ENCODE measurements at places on chromosomes 6 and 20.

DNA sequence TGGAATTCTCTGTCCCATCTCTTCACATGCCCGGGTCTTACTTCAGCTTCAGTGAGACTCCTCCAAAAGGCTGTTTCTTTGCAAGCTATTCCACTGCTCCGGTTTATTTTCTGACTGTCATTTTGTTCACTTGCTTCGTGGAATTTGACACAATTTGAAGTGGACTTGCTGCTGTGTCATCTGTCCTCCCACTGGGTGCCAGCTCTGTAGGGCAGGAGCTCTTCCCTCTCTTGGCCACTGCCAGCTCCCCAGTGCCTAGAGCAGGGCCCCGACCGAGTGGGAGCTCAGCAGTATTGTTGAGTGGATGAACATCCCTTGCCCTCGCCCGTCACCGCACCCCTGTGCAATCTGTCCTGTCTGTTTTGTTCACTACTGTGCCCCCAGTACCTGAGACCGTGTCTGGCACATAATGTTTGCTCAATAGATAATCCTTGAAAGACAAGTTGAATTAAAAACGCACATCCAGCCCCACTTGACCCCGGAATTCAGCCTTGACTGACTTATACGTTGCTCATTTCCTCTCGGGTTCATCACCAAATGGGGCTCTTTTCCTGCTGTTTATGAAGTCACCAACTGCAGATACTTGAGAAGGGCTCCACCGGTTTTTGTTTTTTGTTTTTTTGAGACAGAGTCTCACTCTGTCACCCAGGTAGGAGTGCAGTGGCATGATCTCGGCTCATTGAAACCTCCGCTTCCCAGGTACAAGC, 170.3 kb upstream of the KCNG1 start:
- DNase-seq = no peak

- DNase-seq = no peak
Observed at GRCh38 chr6:77456531-77457248, 6.6 kb downstream of the HTR1B start.

DNA sequence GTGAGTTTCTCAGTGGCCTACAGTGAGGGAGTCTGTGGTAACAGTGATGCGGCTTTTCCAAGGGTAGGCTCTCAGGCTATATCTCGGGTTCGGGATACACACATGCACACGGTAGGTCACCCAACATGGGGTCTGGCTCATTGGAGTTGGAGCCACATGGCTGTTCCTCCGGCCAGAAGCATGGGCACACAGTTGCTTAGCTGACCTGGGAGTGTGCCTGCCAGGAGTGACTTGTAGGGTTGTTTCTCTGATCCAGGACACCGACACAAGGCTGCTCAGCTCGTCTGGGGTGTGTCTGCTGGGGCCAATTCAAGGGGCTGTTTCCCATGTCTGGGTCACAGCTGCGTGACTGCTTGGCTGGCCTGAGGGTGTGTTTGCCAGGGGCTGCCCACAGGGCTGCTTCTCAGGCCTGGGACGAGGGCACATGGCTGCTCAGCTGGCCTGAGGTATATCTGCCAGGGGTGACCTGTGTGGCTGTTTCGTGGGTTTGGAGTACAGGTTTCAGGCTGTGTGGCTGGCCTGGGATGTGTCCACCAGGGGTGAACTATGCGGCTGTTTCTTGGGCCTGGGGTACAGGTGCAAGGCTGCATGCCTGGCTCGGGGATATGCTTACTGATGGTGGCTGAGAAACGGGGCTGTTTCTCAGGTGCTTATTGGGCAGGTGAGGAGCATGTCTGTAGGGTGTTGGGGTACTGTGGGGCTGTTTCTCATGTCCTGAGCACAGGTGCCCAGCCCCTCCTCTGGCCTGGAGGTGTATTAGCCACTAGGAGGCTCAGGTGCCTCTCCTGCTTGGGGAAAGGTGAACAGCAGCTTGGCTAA, 15.2 kb downstream of the KIF25 start:
- DNase-seq = no peak

DNA sequence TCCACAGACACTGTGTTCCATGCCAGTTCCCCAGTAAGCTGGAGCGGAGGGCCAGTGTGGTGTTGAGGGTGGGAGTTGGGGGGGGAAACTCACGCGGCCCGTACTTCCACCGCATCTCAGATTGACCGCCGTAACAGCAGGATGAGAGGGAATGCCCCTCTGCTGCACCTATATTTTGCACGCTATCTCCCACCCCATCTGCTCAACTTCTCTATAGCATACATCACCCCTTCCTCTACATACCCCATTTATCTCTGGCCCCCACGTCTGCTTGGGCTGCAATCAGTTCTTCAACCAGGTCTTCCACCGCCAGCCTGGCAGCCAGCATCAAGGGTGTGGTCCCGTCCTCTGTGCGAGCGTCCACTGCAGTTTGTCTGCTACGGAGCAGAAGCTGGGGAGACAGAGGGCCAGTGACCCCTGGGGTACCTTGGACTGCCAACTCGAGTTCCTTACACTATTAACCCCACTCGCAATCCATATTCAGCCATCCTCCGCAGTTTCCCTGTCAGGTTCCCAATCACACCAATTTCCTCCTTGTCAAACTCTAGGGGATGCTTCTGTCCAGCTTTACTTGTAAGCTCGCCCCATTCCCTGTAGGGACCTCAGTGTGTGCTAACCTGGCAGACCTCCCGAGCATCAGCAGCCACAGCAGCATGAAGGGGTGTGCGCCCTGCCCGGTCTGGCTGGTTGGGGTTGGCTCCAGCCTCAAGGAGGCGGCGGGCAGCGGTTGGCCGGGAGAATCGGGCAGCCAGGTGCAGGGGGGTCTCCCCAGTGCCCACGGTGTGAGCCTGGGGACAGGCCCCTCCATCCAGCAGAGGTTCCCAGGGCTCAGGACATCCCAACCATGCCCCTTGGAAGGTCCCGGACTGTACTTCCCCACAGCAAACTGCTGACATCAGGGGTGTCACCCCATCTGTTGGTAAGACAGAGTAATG, 4.5 kb upstream of the GPSM3 start:
- no peak for DNase-seq

- no peak for DNase-seq
Observed at GRCh38 chr20:32165836-32166545, 41.6 kb downstream of the PLAGL2 start.

DNA sequence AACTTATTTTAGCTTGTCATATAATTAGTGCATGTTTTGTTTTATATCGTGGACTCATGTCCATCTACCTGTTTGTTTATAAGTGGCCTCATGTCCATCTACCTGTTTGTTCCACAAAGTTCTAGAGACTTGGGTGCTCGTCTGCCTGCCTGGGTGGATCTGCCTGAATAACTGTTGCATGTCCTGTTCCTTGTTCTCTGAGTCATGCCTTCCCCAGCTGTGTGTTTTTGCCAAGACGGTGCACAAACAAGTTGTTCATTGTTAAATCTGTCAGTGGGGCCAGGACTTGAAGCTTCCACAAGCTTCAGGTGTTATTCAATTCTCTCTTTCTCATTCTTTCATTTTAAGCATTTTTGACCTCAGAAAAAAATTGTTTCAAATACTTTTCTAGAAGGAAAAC, 358.0 kb upstream of the CITED2 start:
- DNase-seq = no peak

DNA sequence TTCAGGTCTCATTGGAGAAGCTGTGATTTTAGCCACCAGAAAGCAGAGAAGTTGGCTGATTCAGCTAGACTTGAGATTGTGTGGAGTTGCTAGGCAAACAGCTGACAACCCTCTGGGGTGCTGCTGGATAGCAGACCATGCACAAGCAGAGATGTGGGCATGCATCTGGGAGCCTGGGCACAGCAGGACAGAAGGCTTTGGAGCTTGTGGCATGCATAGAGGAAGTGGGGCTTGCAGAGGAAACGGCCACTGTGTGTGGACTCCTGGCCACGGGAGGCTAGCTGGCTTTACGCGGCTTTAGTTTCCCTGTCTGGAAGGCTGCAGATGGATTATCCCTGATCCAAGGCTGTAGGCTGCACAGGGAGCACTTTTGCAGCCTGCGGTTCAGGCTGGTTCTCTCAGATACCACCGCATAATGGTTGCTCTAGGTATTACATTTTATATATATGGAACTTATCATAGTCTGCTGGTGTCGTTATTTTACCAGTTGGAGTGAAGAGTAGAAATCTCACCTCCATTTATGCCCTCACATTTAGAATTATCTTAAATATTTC, 10.4 kb downstream of the ZNF831 start:
- DNase-seq = no peak

- no peak for DNase-seq
Observed at GRCh38 chr20:53034899-53035298, 62.7 kb downstream of the TSHZ2 start.

- DNase-seq = no peak
Observed at GRCh38 chr20:32434434-32434833, 76.3 kb downstream of the ASXL1 start.

DNA sequence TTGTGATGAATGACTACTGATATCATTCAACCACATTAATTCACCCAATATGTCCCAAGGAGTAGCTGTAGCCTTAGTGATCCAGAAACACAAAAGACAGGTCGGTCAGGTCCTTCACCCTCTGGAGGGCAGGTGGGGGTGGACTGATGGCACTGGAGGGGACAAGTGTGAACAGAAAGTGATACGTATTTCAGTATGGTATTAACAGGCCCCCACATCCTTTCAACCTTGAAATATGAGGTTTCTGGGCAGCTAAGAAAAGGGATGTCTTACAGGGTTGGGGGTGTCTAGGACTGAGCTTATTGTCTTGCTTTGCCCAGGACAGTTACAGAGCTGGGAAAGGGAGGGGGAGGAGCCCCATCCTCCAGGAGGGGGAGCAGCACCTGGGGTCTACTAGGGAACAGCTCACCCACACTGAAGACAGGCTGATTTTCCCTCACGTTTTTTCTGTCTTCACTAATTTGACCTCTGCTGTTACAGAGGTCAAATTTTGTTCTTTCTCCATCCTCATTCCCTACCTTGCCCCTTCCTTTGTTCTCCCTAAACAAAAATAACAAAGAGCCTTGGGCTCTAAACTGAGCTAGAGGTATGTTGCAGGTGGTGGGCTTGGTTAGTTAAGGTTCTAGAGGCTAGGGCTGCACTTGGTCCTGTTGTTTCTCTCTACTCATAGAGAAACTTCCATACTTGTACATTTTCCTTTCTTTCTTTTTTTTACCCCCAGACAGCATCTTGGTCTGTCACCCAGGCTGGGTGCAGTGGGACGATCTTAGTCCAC, 38.0 kb upstream of the EEF1A1 start:
- no peak for DNase-seq

GRCh38 chr6:91719414-91719813, 1132.5 kb upstream of the MAP3K7 start:
- no peak for DNase-seq

DNA sequence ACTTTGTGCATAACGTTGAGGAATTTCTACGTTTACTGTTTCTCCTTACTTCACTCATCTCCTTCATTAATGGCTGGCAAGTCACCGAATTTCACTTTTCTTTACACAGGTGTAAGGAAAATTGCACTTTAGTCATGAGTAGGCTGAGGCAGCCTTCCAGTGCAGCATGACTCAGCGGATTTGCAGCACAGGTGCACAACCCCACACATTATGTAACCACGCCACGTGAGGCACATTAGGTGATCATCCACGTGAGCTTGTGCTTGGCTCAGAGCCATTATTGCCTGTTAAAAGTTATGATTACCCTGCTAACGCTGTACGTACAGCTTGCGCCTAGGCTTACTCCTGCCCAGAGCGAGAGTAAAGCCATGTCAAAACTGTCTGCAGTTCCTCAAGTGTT, 158.8 kb downstream of the NKAIN2 start:
- peak; percentile 1 for DNase-seq

DNA sequence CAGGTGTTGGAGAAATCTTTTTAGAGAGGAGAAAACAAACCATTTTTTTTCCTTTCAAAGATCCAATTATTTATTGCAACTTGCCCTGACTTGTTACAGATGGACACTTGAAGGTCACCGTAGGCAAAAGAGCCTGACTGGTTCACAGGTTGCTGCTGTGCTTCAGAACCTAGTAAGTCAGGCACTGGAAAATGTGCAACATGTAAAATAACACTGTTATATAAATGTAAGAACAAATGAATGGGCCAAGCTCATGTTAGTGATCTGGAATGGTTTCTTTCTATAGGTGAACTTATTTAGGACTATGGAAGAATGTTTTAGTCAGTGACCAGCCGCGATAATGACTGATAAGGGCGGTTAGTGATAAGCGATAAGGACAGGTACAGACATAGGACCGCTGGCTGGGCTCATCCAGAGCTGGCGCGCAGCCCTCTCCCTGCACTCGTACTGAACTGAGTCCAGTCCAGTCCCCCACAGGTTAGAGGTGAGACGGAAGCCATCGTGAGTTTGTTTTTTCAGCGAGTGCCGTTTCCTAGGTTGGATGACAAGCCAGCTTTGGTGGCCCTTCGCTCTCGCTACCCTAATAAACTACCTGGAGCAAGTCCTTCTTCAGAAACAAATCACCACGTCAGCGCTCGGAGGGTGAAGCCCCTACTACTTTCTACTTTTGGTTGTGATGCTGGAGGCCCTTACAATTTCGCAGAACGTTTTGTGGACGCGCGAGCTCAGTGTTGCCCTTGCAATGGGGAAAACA, 94.4 kb upstream of the PRDM1 start:
- DNase-seq = no peak

- DNase-seq = no peak
Observed at GRCh38 chr6:20569000-20569610, 34.8 kb downstream of the CDKAL1 start.

DNA sequence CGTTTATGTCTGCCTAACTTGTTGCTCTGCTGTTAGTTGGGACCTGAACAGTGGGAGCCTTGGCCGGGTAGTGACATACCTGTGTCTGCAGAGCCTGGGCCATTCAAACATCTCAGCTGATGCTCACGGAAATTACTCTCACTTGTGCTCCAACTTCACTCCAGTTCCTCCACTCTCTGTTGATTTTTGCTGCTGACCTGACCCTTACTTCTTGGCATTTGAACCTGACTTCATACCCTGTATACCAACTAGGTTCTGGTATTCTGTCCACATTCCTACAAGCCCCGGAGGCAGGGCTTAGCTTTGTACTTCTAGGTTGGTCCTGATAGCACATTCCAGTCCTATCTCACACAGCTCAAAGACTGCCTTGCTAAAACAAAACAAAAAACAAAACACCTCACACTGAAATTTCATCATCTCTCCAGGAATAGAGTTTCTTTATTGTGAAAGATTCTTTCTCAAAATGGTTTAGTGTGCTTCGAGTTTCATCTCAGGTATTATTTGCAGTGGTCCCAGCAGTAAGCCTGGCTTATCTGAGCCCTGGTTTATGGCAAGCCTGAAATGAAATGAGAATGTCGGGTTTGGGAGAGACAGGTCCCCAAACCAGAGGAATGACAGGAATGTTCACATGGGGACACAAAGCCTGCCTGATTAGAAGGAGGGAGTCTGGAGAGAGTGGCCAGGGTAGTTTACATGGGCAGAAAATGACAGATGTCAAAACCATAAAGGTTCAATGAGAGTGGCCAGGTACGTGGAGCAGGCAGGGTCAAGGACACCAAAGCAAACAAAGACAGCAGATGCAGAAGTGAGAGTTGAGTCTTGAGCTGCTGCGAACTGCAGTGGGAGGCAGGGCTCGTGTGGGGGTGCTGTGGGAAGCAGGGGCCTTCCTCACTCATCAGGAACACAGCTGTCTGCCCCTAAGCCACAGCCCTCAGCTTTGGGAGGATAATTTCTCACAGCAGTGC, 174.2 kb upstream of the HDAC2 start:
- DNase-seq = no peak

DNA sequence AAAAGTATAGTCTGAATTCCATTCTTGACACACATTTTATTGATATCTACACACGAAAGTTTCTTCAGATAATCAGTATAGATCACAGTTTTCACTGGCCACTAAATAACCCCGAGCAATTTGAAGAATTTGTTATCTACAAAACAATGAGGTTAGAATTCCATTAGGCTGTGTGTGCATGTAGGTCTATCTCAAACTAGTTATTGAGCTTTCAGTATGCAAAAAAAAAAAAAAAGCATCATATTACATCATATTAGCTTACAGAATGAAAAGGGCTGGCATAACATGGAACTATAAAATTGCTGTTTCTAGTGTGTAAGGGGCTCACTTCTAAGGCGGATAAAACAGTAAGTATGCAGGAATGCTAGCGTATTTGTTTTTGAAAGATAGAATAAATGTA, 59.5 kb upstream of the ADGRG6 start:
- DNase-seq = no peak
